Testis (tissue), 5 donors: ENCODE measurements at places on chromosomes 4 and X. TPM values are rescaled to one million over a fixed set of nuclear protein-coding genes. Genes with fewer than 3 reads are reported as not detected.

DNA sequence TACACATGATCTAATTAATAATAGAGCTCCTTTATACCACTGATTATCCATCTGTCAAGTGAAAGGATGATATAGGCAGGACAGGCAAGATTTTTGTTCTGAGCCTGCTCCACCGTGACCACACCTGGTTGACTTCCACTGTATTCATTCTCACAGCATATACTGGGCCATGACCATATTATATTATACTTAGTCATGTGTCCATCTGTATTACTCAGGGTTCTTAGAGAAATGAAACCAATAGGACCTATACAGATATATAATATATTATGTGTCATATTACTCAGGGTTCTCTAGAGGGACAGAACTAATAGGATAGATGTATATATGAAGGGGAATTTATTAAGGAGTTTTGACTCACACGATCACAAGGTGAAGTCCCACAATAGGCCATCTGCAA lies 675.1 kb downstream of the GRXCR1 start:
- no peak for DNase-seq

DNA sequence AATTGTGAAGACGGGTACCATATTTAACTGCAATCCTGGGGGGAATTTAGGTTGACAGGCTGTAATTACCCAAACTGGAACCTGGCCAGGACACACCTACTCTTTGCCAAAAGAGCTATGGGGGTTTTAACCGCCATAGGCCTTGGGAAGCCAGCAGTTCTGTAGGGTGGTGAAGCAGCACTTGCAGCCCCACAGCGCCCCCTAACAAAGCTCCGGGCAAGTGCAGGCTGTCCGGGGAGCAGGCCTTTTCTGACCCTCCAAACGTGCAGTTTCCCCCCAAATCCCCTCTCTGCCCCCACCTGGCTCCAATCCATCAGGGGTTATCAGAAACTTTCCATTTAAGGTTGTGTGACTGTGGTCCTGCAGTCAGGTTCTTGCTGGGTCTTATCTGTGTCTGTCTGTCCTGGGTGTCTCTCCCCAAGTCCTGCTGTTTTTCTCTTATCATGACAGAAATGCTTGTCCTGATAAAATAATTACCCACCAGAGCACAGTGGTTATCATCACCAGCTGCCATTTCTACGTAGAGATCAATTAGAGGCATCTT lies 350.9 kb downstream of the MID1IP1 start:
- DNase-seq = peak; percentile 61

DNA sequence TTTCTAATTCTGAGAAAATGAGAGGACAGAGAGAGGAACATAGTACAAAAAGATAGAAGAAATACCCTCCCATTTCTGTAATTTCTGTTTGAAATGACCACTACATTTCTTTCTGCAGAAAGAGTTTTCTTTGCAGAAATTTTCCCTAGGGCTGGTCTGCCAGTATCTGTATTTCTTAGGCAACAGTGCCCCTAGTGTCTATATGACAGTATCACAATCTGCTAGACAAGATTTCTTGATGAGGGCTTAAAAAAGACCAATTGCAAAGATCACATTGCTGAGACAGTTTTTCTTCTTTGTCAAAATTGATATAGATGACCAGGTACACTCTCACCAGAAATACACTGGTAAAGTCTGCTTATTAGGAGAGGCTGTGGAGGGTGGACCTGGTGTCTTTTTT lies 81.0 kb upstream of the ZDHHC15 start:
- no peak for DNase-seq

DNA sequence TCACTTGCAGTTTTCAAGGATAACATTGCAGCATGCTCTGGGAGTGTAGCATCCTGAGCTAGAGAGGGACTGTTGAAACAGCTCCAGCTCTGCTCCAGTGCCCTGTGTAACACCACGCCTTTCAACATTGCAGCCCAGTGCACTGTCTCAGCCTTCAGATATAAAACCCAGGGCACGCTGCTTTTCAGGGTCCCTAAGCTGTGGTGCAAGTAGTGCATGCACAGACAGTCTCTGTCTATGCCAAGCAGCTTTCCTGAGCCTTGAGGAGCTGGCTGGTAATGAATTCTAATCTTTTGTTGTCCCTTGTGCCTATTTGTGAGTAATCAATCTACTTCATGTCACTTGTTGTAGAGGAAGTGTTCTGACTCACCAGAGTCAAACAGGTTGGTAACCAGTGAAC lies 897.0 kb downstream of the ARAP2 start:
- no peak for DNase-seq

DNA sequence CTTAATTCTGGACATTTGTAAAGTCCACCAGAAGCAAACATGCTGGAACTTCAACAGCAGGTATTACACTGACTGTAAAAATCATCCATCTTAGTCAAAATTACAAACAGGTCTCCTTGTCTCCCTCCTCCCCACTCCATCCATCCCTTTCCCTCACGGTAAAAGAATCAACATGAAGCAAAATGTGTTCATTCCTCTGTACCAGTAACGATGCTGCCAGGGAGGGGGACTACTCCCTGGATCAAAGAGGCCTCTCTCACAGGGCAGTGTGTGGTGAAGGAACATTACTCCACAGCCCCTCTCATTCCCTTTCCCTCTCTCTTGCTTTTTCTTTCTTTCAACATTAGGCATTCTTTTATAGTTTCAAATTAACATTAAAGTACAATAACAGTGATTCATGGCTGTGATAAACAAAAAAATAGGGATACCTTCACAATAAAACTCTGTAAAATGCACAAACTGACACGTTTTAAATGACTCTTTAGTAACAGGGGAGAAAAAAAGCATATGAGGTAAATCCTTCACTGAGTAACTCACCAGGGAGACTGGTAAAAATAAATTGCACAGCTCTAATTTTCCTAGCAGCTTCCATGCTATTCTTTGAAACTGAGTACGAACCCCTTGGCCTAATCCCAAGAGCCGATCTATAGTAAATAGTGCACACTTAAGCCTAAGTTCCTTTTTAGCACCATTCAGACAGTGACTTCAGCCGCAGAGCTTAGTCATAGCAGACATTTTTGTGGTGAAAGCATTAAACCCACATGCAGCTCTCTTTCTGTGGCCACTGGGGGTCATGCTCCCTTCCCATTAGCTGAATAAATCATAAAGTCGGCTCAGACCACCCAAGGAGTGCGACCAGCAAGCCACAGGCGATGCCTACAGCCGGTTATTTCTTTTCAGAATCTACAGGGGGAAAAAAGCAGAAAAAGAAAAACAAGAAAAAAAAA lies 215.6 kb upstream of the GYPA start:
- peak; percentile 70 for DNase-seq

GRCh38 chr4:52576326-52576725 lies 82.8 kb downstream of the USP46 start:
- no peak for DNase-seq

Gene SASH3
- polyA plus RNA-seq = 4.8 TPM

Gene PDE6B
- 5.9 TPM for polyA plus RNA-seq
